ENCODE measurements at places on chromosomes 2 and 18. TPM values are rescaled to one million over a fixed set of nuclear protein-coding genes. Genes with fewer than 3 reads are reported as not detected.

ZNF804A gene
- total RNA-seq: 0.41 TPM

KCNK3 gene
- total RNA-seq: 1.1 TPM

HS1BP3 gene
- total RNA-seq: 13.7 TPM

- DNase-seq: no peak
Observed at GRCh38 chr2:3075991-3076340, 301.7 kb downstream of the EIPR1 start.
